ENCODE measurements at places on chromosomes 7 and 10.

DNA sequence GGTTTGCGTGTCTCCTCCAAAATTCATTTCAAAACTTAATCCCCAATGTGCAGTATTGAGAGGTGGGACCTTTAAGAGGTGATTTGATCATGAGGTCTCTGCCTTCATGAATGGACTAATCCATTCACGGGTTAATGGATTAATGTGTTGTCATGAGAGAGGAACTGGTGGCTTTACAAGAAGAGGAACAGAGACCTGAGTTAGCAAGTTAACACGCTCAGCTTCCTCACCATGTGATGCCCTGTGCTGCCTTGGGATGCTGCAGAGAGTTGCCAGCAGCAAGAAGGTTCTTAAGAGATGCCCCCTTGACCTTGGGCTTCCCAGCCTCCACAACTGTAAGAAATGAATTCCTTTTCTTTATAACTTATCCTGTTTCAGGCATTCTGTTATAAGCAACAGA is 3.7 kb upstream of the TCTN3 start:
- DNase-seq: no peak

DNA sequence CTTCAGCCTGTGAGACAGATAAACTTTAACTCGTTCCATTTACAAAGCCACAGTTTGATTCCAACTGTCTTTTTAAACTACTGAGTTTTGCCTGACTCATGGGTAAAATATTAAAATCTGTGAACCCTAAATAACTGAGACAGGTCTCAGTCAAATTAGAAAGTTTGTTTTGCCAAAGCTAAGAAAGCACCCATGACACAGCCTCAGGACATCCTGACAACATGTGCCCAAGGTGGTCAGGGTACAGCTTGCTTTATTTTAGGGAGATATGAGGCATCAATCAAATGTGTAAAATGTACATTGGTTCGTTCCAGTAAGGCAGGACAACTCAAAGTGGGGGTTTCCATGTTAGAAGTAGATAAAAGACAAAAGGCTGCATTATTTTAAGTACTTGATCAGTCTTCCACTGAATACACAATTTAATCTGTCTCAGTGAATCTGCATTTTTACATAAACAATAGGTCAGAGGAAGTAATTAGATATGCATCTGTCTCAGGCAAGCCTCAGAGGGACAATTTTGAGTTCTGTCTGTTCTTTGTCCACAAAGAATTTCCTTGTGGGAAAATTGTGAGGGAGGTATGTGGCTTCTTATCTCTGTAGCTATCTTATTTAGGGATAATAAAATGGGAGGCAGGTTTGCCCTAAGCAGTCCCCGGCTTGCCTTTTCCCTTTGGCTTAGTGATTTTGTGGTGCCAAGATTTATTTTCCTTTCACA is 11.0 kb upstream of the PIP start:
- DNase-seq: no peak

DNA sequence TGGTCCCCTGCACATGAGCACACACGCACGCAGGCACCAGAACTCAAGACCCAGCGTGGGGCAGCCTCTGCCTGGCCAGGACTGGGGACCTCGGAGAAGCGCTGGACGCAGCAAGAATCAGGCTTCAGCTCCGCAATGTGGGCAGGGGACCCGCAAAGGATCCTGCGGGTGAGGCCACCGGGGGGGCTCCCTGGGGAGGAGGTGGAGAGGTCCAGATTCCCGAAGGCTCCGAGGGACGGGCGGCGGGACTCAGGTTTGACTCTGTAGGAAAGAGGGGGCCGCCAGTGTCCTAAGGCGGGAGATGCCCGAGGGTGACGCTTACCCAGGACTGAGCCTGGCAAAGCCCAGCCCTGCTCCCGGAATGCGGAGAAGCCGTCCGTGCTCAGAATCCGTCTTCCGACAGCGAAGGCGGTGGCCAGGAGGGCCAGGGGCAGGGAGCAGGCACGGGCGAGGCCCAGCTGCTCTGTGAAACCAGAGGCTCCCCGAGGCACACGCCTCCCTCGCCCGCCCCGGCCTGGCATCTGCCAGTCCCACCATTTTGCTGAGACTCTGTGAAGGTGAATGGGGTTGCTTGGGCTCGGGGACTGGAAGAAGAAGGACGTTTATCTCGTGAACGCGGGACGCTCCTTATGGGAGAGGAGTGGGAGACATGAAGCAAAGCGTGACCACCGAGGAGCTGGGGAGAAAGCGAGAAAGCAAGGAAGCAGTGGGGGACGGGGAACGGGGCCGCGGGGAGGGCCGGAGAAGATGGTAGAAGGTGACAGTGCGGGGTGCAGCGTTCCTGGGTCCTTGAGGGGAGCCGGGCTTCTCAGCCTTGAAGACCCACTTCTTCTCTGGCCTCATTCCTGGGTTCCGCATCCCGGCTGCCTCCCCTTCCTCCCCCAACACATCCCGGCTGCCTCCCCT is 489.2 kb downstream of the PTPRN2 start:
- DNase-seq: no peak

GRCh38 chr10:18202680-18203460 is 62.6 kb downstream of the CACNB2 start:
- DNase-seq: no peak

GRCh38 chr7:38385682-38386081 is 112.2 kb upstream of the TARP start:
- no peak for DNase-seq

Measured in GM18507 (cell line).